ENCODE measurements at places on chromosomes 4 and X.

- DNase-seq: no peak
Observed at GRCh38 chr4:163486321-163486720, 8.2 kb upstream of the TMA16 start.

GRCh38 chrX:151711154-151711553 lies 4.7 kb upstream of the FATE1 start:
- DNase-seq: no peak

GRCh38 chr4:123419885-123420755 lies 23.5 kb downstream of the SPRY1 start:
- DNase-seq: no peak

DNA sequence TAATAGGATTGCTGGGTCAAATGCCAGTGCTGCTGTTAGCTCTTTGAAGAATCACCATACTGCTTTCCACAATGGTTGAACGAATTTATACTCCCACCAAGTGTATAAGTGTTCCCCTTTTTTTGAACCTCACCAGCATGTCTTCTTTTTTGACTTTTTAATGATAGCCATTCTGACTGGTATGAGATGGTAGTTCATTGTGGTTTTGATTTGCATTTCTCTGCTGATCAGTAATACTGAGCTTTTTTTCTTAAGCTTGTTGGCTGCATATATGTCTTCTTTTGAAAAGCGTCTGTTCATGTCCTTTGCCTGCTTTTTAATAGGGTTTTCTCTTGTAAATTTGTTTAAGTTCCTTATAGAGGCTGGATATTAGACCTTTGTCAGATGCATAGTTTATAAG lies 14.8 kb downstream of the USP38 start:
- DNase-seq: no peak

DNA sequence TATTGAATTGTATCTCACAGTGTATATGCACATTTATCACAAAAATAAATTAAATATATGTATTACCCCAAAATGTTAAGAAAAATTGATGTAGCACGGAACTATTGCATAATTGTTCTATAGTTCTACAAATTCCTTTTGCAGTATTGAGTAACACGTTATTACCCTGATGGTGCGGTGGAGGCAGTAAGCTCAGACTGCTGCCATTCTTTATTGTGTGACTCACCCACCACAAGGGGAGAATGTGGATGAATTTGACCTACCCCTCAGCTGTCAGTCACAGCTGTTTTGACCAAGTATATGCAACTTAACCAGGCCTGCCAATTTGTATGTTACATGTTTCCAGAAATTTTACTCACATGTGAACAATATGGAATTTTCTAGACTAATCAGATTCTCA lies 506.6 kb downstream of the SH3BGRL start:
- DNase-seq: no peak

DNA sequence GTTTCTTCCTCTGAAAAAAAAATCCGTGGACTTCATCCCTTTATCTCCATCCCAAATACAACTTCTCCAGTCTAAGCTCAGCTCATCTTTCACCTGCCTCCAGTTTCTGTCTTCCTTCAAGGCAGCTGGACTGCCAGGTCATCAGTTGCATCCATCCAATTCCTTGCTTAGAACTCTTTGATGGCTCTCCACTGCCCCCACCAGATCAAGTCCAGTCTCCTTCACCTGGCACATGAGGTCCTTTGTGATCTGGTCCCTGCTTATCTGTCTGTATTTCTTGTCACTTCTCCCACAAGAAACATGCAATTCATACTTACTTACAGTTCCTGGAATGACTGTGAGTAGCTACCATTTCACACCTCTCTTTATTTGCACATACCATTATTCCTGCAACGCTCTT lies 33.8 kb downstream of the OTUD6A start:
- DNase-seq: no peak

- no peak for DNase-seq
Observed at GRCh38 chrX:16162391-16162790, 4.9 kb upstream of the MAGEB17 start.

Data from AG04450 (cell line).